ENCODE measurements at places on chromosomes 6 and 20.

- DNase-seq, result no peak
Measured at GRCh38 chr6:64288351-64288750, 652.7 kb downstream of the PHF3 start.

DNA sequence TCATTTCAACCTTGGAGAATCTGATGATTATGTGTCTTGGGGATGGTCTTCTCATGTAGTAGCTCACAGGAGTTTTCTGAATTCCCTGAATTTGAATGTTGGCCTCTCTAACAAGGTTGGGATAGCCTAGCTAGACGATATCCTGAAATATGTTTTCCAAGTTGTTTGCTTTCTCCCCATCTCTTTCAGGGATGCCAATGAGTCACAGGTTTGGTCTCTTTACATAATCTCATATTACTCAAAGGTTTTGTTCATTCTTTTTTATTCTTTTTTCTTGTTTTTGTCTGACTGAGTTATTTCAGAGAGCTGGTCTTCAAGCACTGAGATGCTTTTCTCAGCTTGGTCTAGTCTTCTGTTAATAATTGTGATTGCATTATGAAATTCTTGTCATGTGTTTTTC, 42.7 kb upstream of the COL9A1 start:
- no peak for DNase-seq

GRCh38 chr6:131063764-131064272, 773 bp upstream of the EPB41L2 start:
- no peak for DNase-seq

DNA sequence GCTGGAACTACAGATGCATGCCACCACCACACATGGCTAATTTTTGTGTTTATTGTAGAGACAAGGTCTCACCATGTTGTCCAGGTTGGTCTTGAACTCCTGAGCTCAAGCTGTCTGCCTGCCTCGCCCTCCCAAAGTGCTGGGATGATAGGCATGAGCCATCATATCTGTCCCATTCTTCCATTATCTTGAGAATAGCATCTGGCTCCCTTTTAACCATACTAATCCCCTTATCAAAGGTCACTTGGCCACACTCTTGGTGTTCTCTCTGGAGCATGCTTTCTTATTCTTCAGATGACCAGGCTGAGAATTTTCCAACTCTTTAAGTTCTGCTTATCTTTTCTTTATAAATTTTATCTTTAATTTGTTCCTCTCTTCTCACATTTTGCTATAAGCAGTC, 15.9 kb upstream of the TRERF1 start:
- DNase-seq, result no peak

GRCh38 chr20:14700639-14700960, 363.2 kb upstream of the FLRT3 start:
- no peak for DNase-seq

DNA sequence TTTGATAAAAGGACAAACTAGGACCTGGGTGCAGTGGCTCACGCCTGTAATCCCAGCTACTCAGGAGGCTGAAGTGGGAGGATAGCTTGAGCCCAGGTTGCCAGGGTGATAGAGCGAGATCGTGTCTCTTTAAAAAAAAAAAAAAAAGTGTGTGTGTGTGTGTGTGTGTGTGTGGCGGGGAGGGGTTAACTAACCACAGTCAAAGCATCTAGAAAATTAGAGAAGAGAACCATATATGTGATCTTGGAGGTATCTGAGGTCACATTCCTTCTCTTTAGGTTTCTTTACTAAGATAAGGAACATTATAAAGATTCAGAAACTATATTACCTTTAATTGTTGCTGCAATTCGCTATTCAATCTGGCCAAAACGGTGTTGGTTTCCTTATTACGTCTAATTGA, 80.9 kb downstream of the REPS1 start:
- DNase-seq, result no peak
